ENCODE measurements at places on chromosomes 1 and 21. TPM values are rescaled to one million over a fixed set of nuclear protein-coding genes. Genes with fewer than 3 reads are reported as not detected.

DNA sequence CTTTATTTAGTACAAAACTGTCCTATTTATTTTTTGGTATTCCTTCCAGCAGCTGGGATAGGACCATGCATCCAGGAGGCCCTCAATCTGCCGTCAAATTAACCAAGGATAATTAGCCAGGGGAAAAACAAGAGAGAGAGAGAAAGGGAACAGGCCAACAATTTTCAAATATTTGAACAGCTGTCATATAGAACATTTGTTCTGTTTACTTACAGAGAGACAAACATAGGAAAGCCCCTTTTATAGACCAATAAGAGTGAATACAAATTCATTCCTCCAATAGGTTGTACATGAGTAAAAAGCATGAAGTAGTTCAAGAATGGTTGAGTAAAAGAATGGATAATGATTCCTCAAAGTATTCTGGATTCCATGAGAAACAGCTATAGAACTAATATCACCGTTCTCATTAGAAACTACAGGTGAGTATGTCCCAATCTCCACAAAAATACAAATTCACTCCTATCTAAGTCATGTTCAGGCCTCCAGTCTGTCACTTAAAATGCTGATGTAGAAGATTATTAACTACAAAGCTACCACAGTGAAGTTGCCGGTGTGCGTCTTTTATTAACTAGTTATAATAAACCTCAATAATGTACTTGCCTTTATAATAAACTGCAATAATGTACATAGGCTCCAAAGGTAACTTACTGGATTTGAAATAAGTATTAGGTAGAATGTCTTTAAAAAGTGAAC lies 64.8 kb upstream of the GNG4 start:
- no peak for DNase-seq

DNA sequence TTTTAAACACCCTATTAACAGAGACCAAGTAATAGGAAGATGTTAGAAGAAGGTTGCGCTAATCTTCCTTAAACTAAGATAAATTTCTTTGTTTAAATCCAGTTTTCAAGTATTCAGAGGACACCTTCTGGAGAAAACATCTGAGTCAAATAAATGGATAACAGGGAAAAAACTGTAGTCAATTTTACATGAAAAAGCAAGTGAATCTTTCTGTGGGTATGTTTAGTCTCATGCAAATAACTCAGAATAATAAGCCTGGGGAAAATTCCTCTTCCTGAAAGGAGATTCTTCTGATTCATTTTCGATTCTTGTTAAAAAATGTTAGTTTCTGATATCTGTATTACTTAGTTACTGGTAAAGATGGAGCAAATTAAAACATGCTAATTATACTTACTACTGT lies 145.5 kb downstream of the CTH start:
- no peak for DNase-seq

Gene DNASE2B
- not detected for total RNA-seq

Gene LCE1F
- total RNA-seq = not detected

Gene SYPL2
- not detected for total RNA-seq
